K562 (cell line): ENCODE measurements at places on chromosomes 16 and 17. TPM values are rescaled to one million over a fixed set of nuclear protein-coding genes. Genes with fewer than 3 reads are reported as not detected.

The CCDC200 gene
- not detected in 2 replicates for total RNA-seq

The SOX8 gene
- total RNA-seq: 0.07 TPM in 2 replicates

- H3K27ac ChIP-seq: no peak overlapping the region
- H3K27me3 ChIP-seq: no peaks in the 10 kb centered on the region
- DNase-seq: no peak
- H3K4me1 ChIP-seq: peaks cover 15% of the 10 kb centered on the region
These were observed 58.1 kb downstream of the SOCS3 start for GRCh38 chr17:78301821-78302213.

- H3K4me1 ChIP-seq: peaks cover 13% of the 10 kb centered on the region; the same call in 2 of the 3 replicates
- H3K4me3 ChIP-seq: no peak overlapping the region
- H3K36me3 ChIP-seq: no peaks in the 10 kb centered on the region
- H3K27ac ChIP-seq: no peak overlapping the region
These were observed 13.2 kb upstream of the RNF222 start for GRCh38 chr17:8410883-8411238.

DNA sequence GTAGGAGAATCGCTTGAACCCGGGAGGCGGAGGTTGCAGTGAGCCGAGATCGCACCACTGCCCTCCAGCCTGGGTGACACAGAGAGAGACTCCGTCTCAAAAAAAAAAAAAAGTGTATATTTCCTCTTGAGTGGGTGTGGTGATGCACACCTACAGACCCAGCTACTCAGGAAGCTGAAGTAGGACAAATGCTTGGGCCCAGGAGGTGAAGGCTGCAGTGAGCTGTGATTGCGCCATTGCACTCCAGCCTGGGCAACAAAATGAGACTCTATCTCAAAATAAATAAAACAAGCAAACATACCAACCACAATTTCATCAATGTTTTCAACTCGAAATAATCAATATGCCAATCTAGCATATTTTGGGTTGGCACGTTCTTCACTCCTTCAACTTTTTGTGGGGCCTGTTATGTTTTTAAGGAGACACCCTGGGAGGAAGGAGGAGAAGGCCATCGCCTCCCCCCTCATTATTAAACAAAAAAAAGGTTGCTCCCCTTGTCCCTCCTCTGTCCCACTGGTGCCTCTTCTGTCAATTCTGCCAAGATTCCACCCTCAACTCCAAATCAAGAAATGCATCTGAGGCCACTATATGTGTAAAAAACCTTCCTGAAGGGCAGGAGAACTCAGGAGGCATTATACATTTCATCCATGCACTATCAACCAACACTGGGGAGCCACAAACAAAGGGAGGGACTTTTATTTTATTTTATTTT lies 52.4 kb upstream of the ATF7IP2 start:
- H3K27ac ChIP-seq: no peak overlapping the region
- no peak for DNase-seq
- H3K36me3 ChIP-seq: no peaks in the 10 kb centered on the region
- H3K27me3 ChIP-seq: no peaks in the 10 kb centered on the region

GRCh38 chr16:88308441-88309173 lies 74.2 kb upstream of the ZNF469 start:
- H3K4me3 ChIP-seq: no peak overlapping the region
- H3K36me3 ChIP-seq: no peaks in the 10 kb centered on the region
- peaks cover 19% of the 10 kb centered on the region for H3K4me1 ChIP-seq
- DNase-seq: no peak

GRCh38 chr17:79907217-79907715 lies 68.0 kb upstream of the CBX4 start:
- H3K4me1 ChIP-seq: no peaks in the 10 kb centered on the region
- no peak for DNase-seq
- H3K4me3 ChIP-seq: no peak overlapping the region
- H3K36me3 ChIP-seq: no peaks in the 10 kb centered on the region
- no peak overlapping the region for H3K27ac ChIP-seq

DNA sequence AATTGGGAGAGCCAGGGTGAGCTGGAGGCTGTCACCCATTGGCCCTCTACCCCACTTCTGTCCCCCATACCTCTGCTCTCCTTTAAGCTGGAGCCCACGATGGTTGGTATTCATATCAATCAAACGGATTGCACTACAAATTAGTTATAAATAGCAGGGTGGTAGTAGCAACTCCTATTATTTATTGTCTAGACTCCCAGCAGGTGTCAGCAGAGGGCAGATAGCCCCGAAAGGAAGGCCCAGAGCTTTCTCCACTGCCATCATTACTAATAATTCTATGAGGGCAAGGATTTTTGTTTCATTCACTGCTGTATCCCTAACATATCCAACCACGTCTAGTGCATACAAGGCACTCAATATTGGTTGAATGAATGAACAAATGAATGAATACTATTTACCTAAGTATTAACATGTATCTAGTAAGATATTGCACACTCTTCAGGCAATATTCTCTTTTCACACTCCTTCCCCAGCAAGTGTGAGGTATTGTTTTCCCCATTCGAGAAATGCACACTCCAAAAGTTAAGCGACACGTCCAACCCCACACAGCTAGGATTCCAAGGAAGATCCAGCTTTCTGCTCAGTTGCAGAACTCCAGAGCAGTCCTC lies 6.3 kb downstream of the C17orf50 start:
- no peak for DNase-seq
- no peaks in the 10 kb centered on the region; the same call in 2 of the 3 replicates for H3K4me1 ChIP-seq
- no peaks in the 10 kb centered on the region for H3K36me3 ChIP-seq
- no peak overlapping the region for H3K27ac ChIP-seq
